Stromal cell of bone marrow (primary cell): ENCODE measurements at places on chromosomes 7 and 10.

DNA sequence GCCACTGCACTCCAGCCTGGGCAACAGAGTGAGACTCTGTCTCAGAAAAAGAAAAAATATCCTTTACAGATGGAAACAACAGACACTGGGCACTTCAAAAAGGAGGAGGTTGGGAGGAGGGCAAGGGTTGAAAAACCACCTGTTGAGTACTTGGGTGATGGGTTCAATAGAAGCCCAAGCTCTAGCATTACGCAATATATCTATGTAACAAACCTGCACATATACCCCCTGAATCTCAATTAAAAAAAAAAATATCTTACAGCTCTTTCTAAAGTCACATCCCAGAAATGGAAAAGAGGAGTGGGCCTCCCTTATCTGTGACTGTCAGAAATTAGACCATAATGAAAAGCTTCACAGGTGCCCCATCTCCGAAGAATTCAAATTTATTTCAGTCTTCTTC, 12.1 kb downstream of the VIM start:
- DNase-seq, result no peak

DNA sequence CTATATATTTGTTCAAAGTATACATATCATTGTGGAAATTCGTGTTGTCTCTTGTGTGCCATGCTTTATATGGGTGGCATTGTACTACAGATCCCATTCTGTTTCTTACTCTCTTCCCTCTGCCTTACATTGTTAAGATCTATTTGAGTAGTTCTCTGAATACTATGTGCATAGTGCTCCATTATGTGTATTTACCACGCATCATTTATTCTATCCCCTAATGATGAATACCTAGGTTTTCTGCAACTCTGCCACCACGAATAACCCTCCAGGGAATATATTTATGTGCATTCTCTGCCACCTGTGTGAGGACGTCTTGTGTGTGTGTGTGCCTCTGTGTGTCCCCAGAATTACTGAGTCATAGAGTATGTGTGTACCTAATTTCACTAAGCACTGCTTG, 431.2 kb upstream of the C7orf33 start:
- DNase-seq, result no peak

- no peak for DNase-seq
These were observed 15.9 kb downstream of the SKIDA1 start for GRCh38 chr10:21509341-21510240.

DNA sequence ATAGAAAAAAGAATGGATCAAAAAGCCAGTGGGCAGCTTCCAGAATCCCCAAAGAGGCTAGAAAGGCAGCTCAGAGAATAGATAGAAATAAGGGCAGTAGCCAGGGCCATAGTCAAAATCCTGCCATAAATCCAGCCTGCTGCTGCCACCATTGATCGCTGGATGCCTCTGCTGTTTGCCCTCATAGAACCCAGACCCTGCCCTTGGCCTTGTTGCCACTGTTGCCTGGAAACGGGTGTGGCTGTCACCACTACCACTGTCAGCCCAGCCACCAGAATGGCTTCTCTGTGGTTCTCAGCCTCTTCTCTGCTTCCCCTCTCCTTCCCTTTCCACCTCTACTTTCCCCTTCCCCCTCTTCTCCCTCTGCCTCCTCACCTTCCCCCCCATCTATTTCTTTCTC, 57.8 kb downstream of the HHEX start:
- no peak for DNase-seq

GRCh38 chr10:55233090-55233489, 432.1 kb upstream of the PCDH15 start:
- DNase-seq, result no peak

DNA sequence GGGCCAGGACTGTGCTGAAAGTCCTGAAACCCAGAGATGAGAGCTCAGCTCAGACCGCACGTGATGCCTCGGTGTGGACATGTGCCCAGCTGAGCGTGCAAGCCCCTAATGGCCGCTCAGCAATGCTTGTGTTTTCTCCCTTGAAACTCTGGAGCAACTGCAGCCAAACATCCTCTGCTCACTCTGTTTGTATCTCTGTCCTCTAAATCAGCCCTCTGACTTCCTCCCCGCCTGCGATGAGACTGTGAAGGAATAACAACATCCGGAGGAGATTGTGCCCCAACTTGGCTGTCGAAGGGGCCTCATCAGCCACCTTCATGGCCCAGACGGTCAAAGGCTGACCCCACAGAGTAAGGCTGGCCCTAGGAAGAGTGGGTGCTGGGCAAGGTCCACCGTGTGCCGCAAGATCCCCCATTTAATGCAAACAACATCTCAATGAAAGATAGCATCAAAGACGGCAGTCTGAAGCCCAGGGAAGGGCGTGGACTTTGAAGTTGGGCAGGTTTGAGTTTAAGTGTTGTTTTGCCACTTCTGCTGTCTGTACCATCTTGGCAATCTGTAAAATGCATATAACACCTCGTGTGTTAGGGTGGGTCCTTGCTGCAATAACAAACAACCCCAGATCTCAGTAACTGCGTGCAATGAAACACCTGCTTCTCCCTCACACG, 39.9 kb downstream of the CALML3 start:
- no peak for DNase-seq

DNA sequence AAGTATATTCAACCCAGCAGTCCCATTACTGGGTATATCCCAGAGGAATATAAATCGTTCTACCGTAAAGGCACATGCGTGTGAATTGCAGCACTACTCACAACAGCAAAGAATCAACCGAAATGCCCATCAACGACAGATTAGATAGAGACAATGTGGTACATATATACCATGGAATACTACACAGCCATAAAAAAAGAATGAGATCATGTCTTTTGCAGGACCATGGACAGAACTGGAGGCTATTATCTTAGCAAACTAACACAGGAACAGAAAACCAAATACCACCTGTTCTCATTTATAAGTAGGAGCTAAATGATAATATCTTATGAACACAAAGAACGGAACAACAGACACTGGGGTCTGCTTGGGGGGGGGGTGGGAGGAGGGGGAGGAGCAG, 44.3 kb upstream of the KLHL7 start:
- no peak for DNase-seq

DNA sequence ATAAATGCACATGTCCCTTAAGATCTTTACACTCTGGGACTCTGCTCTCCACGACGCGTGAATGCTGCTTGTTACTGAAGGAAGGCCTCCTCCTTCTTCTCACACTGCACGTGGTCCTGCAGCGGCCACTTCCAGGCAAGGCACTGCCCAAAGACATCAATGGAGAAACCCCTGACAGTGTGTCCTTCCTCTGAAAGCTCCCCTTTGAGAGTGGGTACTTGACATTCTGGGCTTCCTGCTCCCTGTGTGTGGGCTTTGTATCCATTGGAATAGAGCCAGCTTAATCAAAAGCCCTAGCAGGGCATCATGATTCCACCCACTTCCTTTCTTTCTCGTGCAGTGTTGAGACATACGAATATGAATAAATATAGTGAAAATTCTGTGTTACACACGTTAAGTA, 69.7 kb upstream of the STK17A start:
- no peak for DNase-seq

DNA sequence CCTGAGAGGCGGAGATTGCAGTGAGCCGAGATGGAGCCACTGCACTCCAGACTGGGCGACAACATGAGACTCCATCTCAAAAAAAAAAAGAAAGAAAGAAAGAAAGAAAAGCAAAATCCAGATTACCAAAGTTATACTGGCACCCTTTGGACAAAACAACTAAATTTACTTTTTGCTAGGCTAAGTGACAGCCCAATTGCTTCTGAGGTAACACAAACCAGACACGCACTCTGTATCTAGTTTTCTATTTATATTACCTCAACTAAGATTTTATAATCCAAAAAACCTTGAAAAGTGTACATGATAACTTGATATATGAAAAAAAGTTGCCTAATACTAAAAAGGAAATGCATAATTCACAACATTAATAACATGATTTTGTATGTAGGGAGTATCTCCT, 12.9 kb downstream of the UBE2H start:
- no peak for DNase-seq

- peak; percentile 53 for DNase-seq
These were observed 3.4 kb downstream of the TACR2 start for GRCh38 chr10:69413221-69413865.

DNA sequence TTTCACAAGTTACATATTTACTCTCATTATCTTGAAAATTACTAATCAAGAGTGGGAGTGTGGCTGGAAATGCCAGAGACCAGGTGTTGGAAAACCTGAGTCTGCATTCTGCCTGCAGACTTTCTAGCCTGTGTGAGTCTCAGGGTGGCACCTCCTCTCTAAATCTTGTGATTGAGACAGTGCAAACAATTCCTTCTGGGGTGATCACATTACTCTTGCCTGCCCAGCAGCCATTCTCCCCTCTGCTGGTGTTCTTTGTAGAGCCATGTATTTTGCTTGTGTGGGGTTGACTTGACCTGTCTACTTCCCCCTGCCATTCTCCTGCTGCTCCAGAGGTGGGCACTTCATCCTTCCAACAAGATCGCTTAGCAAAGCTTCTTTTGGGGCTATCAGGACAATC, 101.1 kb downstream of the RAPGEF5 start:
- DNase-seq, result no peak
